ENCODE measurements at places on chromosomes 13 and 19. TPM values are rescaled to one million over a fixed set of nuclear protein-coding genes. Genes with fewer than 3 reads are reported as not detected.

DNA sequence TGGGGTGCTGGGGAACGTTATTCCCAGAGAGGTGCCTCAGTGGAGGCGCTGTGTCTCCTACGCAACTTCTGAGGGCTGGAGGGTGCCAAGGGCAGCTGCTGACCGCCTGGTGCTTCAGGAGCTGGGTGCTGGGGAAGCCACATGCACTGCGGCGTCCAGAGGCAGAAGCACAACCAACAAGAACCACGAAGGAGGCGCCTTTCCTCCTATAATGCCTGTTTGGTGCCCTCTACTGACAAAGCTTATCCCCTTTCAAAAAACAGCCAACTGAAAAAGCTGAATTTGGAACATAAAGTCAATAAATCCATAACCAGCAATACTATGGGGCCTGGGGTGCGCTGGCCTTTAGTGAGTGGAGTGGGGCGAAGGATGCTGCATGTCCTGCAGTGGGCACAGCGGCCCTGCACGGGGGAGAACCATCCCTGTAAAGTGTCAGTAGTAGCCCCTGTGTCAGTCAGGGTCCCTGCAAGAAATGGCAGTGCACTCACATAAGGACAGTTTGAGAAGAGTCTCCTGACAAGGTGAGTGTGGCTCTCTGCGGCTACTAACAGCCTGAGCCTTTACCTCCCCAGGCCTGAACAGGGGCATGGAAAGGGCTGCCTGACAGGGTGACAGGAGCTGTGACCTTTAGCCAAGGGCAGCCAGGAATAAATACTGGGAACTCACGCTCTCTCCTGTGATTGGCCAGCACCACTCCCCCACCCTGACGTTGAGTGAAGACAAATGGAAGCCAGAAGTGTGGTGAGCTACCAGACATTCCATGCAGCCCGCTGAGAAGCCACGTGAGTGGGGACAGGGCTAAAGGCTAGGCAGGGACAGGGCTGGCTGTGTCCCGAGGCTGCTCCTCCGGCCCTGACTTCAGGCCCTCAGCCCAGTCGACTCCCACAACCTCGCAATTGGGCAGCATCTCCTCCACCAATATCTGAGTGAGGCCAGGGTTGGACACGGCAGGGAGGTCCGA, 4.5 kb upstream of the B3GNT8 start:
- H3K27me3 ChIP-seq, result no peaks in the 10 kb centered on the region
- H3K4me1 ChIP-seq, result peaks cover 17% of the 10 kb centered on the region
- H3K27ac ChIP-seq, result peak overlapping the region; percentile 83
- DNase-seq, result peak; percentile 68
- no peak overlapping the region for H3K4me3 ChIP-seq

DNA sequence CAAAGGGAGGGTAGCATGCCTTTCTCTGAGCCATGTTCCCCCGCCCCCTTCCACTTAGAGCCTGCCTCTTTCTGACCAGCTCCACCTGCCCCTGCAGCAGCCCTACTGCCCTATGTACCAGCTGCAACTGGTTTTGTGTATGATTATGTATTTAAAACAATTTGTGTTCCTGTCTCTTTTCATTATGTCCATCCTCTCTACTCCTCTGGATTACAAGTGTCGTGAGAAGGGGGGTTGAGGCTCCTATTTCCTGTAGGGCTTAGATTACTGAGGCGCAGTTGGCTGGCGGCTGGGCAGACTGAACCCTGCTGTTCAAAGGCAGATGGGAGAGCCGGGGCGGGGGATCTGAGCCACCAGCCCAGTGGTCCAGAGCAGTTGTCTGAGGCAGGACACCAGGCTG, 213.3 kb downstream of the KCNRG start:
- H3K4me3 ChIP-seq, result no peak overlapping the region
- peaks cover under 1% of the 10 kb centered on the region for H3K4me1 ChIP-seq
- H3K27ac ChIP-seq, result no peak overlapping the region
- no peak for DNase-seq

The FOSB gene
- 1.8 TPM for total RNA-seq

- H3K27me3 ChIP-seq, result no peaks in the 10 kb centered on the region
- no peak for DNase-seq
- H3K4me1 ChIP-seq, result no peaks in the 10 kb centered on the region
- H3K36me3 ChIP-seq, result no peaks in the 10 kb centered on the region
Measured at GRCh38 chr19:18879579-18880373, 16.2 kb downstream of the CERS1 start.

GRCh38 chr13:112574416-112574815, 13.5 kb downstream of the TUBGCP3 start:
- no peak for DNase-seq
- no peaks in the 10 kb centered on the region for H3K36me3 ChIP-seq
- H3K4me1 ChIP-seq, result peaks cover 30% of the 10 kb centered on the region
- H3K27me3 ChIP-seq, result no peaks in the 10 kb centered on the region
- H3K4me3 ChIP-seq, result no peak overlapping the region
- H3K27ac ChIP-seq, result no peak overlapping the region

The HPN gene
- 4.3 TPM for total RNA-seq
